ENCODE measurements at places on chromosomes 12 and 14.

- DNase-seq, result no peak
These were observed 936.0 kb downstream of the DIO2 start for GRCh38 chr14:79275292-79275655.

- DNase-seq, result no peak
These were observed 28.0 kb upstream of the ADIPOR2 start for GRCh38 chr12:1662761-1663439.

DNA sequence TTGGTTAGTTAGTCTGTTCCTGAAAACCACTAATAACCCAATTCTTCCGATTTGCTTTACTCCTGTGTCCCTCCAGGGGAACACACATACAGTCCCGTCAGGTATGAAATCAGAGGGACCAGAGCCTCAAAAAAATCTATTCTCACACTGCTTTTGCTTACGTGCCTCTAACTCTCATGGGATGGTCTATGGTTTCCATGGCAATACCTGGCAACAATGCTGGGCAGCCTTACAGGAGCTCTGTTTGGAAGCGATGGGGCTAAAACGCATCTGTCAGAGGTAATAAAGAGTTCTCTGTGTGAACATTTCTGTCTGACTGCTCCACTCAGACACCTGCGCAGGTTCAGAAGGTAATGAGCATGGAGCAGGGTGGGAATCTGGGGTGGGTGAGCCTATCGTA, 376.2 kb downstream of the GXYLT1 start:
- DNase-seq, result no peak

GRCh38 chr14:99752486-99753121, 40.6 kb upstream of the EML1 start:
- DNase-seq, result no peak

DNA sequence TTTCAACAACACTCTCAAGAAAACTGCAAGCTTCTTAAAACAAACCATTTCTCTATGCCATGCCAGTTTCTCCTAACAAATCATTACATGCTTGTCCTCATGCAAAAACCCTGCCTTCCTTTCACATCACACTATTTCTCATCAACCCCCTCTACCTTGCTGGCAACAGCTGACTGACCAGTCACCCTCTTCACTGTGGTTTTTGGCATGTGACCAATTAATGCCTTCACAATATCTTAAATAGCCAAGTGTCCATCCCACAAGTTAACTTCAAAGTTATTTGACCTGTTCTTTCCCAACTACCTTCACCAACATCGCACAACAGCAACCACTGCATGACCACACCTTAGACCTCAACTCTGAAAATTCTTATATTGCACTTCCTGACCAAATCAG, 159.6 kb downstream of the CEP128 start:
- no peak for DNase-seq

GRCh38 chr12:15196678-15197505, 24.3 kb downstream of the RERG start:
- no peak for DNase-seq

GRCh38 chr12:76318773-76319594, 29.2 kb downstream of the BBS10 start:
- no peak for DNase-seq

- no peak for DNase-seq
These were observed 32.9 kb downstream of the NIN start for GRCh38 chr14:50798048-50798421.

DNA sequence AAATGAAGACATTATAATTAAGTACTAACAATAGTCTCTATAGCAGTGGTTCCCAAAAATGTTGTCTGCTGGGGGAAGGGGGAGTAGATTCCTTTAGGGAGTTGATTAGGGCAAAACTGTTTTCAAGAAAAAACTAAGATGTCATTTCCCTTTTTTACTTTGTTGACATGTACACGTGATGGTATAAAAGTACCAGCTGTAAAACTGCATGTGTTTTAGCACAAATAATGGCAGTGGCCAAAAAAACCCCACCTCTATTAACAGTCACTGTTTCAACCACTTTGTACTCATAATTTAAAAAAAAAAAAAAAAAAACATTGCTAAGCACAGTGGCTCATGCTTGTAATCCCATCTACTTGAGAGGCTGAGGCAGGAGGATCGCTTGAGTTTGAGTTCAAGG, 61.7 kb downstream of the PPP1R12A start:
- no peak for DNase-seq

DNA sequence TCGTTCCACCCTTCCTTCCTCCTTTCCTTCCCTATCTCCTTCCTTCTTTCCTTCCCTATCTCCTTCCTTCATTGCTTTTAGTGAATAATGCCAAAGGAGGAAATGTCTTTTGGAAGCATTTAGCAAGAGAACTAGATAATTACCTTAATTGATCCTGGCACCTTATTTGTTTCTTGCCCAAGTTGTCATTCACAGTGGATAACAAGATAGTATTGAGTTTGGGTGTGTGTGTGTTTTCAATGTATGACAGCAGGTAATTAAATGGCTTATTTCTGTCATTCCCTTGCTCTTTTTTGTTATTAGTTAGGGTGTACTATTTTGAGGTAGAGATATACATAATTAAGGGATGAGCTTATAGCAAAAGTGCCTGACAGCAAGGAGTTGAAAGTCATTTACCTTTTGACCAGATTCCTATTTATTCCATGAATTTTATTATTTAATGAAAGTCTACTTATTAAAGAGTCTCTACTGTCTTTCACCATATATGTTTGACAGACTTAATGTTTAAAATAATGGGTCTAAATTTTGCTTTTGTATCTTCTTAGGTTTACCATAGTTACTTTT, 30.2 kb downstream of the EID3 start:
- no peak for DNase-seq

GRCh38 chr14:103030741-103031565, 26.4 kb downstream of the CDC42BPB start:
- DNase-seq, result no peak

DNA sequence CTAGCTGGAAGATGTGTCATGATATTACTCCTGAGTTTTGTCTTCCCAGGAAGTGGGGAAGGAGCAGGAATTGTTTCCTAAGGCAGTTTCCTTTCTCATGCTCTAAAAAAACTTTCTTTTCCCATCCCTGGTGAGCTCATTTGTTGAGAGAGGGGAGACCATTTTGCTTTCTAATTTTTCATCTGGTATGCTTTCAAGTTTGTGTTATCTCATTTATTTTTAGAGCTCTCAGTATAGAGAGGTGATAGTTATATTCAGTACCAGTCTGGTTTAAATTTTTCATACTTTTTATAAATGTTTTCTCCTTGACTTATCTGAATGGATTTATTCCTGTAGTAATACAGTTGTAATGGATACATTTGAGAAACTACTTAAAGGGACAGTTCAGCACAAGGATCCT, 79.6 kb downstream of the FBXW8 start:
- DNase-seq, result no peak

- DNase-seq, result peak; percentile 99
These were observed 184.2 kb upstream of the GZMB start for GRCh38 chr14:24818058-24818822.

- no peak for DNase-seq
These were observed 38.3 kb upstream of the CATSPERB start for GRCh38 chr14:91770185-91770584.

DNA sequence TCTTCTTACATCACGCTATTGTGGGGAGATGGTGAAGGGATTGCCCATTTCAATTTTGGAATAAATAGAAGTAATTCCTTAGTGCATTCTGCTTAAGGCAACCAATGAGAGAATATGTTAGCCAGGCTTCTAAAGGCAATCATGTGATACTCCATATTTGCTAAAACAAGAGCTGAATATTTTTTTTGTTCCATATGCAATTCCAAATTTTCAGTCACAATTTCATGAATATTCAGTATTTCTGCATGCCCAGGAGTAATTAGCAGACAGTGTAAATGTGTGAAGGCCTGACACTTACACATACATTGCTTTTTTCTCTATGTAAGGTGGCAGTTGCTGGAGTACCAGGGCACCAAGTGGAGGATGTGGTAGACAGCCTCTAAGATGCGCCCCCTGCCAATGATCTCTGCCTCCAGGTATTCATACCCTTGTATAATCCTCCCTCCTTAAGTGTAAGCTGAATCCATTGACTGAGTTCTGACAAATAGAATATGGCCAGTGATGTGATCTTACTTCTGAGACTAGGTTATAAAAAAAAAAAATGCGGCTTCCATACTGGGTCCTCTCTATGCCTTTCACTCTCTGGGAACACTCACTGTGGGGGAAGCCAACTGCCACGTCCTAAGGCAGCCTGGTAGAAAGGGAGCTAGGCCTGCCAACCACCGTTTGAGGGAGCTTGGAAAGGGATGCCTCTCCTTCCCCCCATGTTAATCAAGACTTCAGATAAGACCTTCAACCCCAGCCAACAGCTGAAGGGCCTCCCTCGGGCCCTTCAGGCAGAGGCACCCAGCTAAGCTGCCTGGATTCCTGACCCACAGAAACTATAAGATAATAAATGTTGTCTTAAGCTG, 62.7 kb upstream of the PTGR2 start:
- DNase-seq, result no peak

- peak; percentile 35 for DNase-seq
These were observed 57.1 kb downstream of the ZDHHC17 start for GRCh38 chr12:76820888-76821482.

GRCh38 chr14:105084741-105085571, 19.7 kb upstream of the GPR132 start:
- DNase-seq, result no peak

GRCh38 chr14:80135305-80136088, 75.8 kb downstream of the DIO2 start:
- DNase-seq, result no peak

DNA sequence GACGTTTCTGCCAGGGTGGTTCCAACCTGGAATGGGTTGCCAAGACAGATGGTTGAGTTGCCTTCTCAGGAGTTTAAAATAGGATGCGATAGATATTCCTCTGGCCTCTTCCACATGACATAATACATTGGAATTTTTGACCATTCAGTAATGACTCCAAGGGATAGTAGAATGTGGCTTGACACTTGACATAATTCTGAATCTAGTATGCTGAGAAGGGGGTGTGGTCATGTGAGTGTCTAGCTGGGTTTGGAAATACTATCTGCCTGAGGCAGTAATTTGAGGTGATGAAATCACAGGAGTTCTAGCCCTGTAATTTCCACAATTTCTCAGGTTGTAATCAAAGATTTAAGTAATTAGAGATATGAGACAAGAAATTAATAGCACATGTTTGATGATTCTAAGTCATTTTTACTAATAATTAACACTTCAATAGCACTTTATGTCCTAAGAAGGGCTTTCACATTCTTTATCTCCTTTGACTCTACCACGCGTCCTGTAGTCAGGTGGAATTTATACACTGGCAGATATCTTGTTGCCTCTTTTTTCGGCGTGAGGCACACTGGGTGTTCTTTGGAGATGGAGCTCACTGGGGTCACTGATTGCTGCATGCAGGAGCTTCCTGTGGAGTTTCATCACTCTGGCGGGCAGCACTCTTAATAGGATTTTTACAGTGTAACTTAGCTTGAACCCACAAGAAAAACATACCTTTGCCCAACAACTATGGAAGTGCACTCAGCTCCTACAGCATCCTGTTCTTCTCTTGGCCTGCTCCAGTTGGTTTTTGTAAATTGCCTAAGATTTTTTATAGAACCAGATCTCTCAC, 3.2 kb upstream of the AMIGO2 start:
- DNase-seq, result no peak

GRCh38 chr12:12447236-12447635, 90.4 kb downstream of the BORCS5 start:
- no peak for DNase-seq

Measured in HepG2 (cell line).